ENCODE measurements at places on chromosomes 7 and 10.

GRCh38 chr10:3165196-3165595, 7.4 kb downstream of the PITRM1 start:
- no peak for DNase-seq

- DNase-seq = no peak
Measured at GRCh38 chr10:97060441-97061084, 125.2 kb downstream of the SLIT1 start.

DNA sequence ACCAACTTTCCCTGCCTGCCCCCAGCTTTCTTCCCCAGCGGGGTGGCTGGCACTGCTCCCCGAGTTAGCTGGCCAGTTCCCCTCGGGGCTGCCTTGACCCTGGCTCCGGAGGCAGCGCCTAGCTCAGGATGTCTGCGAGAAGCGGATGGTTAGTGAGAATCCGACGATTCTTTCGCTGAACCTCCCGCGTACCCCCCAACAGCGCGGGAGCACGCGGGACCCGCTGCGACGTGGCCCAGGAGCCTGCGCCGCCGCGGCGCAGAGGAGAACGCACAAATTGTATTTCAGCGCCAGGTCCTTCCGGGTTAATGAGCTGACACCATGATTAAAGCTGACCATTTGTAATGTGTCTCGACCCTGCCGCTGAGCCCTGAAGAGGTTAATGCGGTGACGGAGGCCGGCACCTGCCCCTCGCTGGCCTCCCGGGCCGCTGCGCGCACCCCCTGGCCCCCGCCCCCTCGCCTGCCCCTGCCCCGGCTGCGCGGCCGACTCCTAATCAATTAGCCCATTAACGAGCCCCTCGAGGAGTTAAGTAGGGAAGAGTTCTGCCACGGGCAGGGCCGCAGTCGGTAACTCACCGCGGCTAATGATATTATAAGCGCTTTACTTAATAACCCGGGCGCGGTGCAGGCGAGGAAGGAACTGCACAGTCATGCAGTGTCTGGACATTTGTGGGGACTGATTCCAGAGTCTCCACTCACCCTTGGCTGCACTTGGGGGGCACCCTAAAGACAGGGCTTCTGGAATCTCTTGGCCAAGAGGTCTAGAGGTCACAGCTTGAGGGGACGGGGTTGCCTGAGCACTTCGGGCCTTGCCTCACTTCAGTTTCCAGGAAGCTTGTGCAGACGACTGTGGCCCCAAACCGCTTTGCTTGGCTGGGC, 1.7 kb upstream of the HMX2 start:
- DNase-seq = no peak

DNA sequence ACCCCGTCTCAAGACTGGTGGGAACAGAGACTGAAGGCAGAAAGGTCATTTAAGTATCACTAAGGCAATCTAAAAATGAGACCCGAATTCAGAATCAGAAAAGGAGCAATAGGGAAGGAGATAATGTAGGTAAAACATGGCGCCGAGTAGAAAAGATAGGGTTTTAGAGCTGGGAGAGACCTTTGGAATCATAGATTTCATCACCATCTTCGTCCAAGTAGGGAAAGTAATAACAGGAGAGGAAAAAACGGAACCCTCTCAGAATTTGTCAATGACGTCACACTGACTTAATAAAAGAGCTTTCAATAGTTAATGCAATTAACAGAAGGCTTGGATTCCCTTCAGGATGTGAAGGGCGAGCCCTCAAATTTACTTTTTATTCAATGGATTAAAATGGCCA, 1.0 kb upstream of the UBN2 start:
- no peak for DNase-seq

Measured in brain pericyte (primary cell).